ENCODE measurements at places on chromosomes 7 and 10. TPM values are rescaled to one million over a fixed set of nuclear protein-coding genes. Genes with fewer than 3 reads are reported as not detected.

The MMRN2 gene
- 32.6 TPM for total RNA-seq

The SNCG gene
- 255 TPM for total RNA-seq

The RELN gene
- total RNA-seq, result 9.8 TPM

The CYCS gene
- total RNA-seq, result 30.5 TPM

The OPN1SW gene
- not detected for total RNA-seq

The DNAJC1 gene
- total RNA-seq, result 93.0 TPM

The CLCN1 gene
- total RNA-seq, result not detected

The CDK1 gene
- total RNA-seq, result 2.2 TPM

The PLEKHS1 gene
- not detected for total RNA-seq

All from breast epithelium (tissue), 4 donors.